ENCODE measurements at places on chromosomes 13 and 19.
A peak's percentile ranks its signal among the peaks of the same experiment; 100 is the strongest.

DNA sequence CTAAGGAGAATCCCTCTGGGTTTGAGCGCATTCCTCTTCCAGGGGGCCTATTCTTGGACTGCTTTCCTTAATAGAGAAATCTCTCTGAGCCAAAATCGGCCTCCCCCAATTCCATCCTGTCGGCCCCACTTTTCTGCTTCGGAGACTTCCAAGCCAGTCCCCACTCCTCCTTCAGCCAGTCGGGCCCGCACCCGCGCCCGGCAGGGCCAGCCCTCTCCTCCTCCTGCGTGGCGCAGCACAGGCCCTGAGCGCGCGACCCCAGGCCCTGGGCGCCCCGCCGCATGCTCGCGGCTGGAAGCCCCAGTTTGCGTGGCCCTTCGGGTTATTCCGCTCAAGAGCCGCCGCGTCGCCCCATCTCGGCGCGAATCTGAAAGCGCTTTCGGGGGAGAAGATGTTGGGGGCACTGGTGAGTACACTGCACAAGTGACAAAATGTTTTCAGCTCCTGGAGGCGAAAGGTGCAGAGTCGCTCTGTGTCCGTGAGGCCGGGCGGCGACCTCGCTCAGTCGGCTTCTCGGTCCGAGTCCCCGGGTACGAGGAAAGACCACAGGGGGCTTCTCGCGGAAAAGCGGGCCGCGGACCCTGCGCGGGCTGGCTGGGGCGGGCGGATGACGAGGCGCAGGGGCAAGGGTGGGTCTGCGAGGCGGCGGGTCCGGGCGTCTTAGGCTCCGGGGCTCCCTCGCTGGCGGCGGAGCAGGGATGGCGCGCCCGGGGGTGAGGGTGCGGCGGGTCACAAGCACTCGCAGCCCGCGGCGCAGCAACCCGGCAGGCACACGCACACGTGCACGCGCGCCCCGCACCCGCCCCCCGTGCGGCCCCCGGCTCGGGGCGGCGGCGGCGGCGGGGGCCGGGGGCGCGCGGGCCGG is at the start of gene IL17D:
Gene IL17D, plus strand, starts transcription at position 785 of the 865 bp plus-strand sequence. CDS start 303 bp downstream, outside the sequence.
- DNase-seq: no peak

GRCh38 chr19:22608441-22608840 is 25.7 kb upstream of the ZNF492 start:
- no peak for DNase-seq

- no peak for DNase-seq
Measured at GRCh38 chr13:104004572-104004971, 938.4 kb upstream of the SLC10A2 start.

DNA sequence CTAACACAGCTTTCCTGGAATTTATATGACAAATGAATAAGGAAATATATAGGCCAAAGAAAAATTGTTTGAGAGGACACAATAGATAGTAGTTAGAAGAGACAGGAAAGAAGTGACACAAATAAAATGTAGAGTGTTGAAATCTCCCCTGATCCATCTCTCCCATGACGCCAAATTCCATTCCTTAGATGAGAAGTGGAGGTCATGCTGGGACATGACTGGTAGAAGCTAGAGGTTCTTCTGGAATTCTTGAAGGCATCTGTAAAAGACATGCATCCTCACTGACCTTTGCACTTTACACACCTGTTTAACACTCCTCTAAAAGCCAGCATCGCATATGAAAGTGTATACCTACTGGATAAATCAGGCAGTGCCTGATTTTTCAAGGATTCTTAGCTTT is 67.8 kb downstream of the DGKH start:
- DNase-seq: no peak

GRCh38 chr19:50723069-50723468 is at the start of gene CLEC11A:
TSS of gene CLEC11A (plus strand) at chr19:50723364. CDS start at chr19:50723526, 162 bp downstream.
- peak; percentile 97 for DNase-seq

GRCh38 chr19:19179548-19180441 is 9.7 kb upstream of the MEF2B start:
- DNase-seq: peak; percentile 94

GRCh38 chr19:34402074-34402600 is 2.1 kb upstream of the PDCD2L start:
- no peak for DNase-seq

DNA sequence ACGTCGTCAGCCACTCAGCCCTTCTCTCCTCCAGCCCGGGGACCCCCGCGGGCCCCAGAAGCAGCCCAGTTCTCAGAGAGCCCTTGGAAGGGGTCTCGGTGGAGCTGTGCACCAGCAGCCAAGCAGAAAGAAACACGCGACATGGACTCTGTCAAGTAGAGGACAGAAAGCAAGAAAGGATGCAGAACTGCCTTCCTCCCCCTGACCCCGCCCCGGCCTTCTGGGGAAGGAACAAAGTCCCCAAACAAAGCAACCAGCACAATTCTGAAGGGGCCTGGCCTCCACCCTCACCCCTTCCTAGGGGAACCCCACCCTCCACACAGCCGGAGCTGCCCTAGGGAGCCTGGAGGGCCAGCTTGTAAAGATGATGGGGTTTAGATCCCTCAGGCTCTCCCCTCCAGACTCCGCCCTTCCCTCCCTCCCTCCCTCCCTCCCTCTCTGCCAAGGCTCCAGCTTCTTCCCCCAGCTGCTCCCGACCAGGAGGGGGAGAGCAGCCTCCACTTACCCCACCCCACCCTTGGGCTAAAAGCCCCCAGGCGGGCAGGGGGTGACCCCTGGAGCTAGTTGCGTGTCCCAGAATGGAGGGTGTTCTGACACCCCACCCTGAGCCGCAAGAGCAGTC is 7.8 kb downstream of the LYL1 start:
- DNase-seq: no peak

- DNase-seq: no peak
Measured at GRCh38 chr13:113724016-113724758, 34.8 kb upstream of the TMEM255B start.

DNA sequence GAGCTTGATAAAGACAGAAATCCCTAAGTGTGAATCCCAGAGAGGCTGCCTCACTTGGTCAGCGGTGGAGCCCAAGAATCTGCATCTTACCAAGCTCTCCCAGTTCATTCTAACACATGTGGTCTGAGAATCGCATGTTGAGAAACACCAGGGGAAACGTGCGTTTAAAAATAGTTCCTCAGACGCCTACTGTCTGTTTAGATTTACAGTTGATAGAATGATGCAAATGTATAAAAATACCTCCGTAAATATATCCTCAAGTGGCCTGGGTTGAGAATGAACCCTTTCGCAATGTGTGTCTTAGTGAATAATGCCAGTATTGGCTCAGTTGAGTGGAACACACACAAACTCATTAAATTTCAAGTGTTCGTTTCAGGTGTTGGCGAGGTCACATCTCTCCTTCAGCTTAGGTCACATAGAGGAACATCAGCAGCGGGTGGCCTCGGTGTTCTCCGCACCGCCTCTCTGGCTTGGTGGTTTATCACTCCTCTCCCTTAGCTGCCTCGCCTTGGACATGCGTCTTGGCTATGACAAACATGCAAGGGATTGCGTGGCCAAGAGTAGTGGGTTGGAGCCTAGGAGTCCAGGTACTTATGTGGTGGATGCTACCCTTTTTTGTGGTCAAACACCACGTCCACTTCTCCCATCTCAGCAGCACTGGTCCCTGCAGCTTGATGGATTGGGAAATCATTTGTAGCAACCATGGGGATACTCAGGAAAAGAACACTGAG is 117.6 kb upstream of the SPATA13 start:
- peak; percentile 97 for DNase-seq

DNA sequence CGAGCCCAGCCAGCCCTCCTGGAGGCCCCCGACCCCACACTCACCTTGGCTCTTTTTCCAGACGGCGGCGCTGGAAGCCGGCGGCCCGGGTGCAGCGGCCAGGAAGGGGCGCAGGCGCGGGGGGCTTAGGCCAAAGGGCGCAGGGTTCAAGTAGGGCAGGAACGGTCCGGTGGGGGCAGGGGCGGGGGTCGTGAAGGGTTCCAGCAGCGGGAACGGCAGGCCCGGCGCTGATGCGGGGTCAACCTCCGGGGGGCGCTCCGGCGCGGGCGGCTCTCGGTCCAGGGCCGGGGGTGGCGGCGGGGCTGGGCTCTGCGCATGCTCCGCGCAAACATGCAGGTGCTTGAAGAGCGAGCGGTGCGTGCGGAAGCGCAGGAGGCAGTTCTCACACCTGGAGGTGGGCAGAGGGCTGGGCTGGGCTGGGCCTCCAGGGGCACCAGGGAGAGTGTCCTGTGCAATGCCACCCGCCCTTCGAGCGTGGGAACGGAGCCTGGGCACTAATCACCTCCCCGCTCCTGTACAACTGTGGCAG is 2.3 kb downstream of the ZNF414 start:
- no peak for DNase-seq

DNA sequence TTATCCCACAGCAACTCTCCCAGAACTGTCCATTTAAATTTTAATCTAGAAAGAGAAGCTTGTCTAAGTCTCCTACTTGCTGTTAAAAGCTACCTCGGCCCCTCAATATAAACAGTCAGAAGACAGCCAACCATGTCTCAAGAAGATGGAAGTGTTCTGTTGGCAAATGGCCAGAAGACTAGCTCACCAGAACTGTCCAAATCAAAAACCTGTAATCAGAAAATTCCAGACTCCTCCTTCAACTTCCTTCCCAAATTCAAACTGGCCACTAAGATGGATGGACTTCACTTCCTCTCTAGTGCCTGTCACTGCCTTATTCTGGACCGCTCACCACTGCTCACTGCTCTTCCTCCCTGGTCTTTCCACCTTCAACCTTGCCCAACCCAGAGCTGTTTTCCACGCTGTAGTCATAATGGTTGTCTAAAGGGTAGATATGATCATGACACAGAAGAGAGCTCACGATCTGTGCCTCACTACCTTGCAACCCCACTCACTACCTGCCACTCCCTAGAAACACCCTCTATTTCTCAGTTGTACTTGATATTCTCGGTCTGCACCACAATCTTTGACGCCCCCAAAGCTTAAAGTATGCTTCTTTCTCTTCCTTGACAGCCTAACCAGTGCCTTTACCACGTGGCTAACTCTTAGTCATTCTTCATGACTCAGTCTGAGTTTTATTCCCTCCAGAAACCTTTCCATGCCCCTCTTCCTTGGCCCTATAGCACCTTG is 9.2 kb downstream of the FGF14 start:
- no peak for DNase-seq

DNA sequence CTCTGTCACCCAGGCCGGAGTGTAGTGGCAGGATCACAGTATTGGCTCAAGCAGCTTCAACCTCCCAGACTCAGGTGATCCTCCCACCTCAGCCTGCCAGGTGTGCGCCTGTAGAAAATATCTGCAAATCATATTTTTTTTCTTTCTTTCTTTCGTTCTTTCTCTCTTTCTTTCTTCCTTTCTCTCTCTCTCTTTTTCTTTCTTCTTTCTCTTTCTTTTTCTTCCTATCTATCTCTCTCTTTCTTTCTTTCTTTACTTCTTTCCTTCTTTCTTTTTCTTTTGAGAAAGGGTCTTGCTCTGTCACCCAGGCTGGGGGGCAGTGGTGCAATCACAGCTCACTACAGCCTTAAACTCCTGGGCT is 16.3 kb upstream of the IGSF23 start:
- DNase-seq: no peak

DNA sequence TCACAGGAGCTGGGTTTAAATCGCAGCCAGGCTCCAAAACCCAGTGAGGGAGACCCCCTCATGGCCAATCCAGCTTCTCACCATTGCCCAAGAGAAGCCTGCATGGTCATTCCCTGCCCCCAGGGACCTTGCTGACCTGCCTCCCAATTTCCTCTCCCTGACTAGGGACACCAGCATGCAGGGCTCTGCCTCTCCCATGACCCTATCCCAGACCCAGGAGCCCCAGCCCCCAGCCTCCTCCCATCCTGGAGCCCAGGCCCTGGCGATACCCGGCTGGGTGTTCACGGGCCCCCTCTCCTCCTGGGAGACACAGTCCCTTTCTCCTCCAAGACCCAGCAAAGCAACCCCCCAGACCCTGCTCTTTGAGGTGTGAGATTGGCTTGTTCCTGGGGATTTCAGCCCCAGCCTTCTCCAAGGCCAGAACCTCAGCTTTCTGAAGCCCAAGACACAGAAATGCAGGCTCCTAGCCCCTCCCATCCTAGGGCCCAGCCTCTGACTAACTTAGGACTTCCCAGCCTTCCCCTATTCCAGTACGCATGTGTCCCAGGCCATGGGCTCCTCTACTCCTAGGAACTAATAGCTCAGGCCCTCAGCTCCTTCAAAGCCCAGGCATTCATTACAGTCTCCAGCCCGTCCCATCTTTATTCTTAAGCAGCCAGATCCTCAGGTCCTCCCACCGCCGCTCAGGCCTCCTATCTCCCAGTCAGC is 1.1 kb downstream of the GYS1 start:
- peak; percentile 56 for DNase-seq

DNA sequence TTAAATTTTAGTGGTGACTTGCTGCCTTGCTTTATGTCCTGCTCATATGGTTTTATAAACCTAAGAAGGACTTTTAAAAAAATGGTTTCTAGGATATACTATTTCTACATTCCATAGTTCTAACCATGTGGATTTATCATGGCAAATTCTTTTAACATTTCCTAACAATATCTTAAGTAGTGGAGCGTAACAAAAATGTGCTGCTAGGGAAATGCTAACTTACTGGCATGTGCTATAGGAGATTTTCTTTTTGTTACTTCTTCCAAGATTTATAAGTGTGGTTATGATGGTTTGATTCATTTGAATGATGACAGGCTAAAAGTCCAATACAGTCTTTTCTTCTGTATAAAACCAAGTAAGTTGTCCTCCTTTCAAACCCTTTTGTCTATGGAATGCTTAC is 713.7 kb downstream of the SLITRK1 start:
- no peak for DNase-seq

DNA sequence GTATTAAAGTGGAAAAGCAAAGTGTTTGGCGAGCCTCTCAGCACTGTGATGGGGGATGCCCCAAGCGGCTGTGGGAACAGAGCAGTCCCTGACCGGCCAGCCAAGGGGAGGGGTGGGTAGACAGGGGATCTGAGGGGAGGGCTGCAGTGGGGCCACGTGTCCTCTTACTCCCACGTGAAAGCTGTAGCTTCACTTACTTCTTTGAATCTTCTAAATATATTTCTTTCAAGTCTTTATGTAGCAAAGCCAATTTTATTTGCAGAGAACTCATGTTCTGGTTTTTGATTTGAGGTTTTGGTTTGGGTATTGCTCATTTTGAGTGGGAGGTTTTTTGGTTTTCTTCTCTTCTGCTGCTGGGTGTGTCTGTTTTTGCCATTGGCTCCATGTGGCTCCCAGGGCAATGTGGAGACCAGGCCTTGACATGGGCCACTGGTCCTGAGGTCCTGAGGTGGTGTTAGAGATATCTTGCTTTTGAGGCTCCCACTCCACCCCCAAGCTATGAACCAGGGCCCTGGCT is 17.7 kb upstream of the OVOL3 start:
- DNase-seq: no peak

GRCh38 chr19:55333870-55334269 is 5.8 kb upstream of the KMT5C start:
- peak; percentile 29 for DNase-seq

GRCh38 chr13:51311957-51312520 is 27.5 kb upstream of the SERPINE3 start:
- DNase-seq: no peak
